NCI-H510A treated with DMSO at 0.1 percent for 48 hours (cell line): ENCODE measurements at places on chromosomes 2 and 18.
A peak's percentile ranks its signal among the peaks of the same experiment; 100 is the strongest.

DNA sequence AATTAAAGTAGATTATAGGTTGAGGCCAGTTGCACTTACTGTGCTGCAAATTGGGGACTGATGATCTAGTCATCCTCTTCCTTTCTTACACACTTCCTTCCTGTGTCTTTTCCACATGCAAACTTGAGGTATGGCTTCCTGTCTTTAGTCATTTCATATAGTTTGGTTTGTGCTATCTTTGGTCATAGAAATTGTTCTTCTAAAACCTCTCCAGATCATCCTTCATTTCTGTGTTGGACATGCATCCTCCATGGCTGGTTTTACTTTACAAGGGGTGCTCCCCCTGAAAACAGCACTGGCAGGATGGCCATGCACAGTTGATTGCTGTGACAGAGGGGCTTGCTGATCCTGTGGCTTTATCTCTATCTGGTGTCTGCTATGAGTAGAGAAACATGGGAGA, 36.5 kb downstream of the MGAT5 start:
- no peak for DNase-seq

GRCh38 chr2:215727507-215728503, 285.5 kb downstream of the MREG start:
- DNase-seq, result no peak

- no peak for DNase-seq
These were observed 78.3 kb downstream of the RNF144A start for GRCh38 chr2:6995391-6996097.

DNA sequence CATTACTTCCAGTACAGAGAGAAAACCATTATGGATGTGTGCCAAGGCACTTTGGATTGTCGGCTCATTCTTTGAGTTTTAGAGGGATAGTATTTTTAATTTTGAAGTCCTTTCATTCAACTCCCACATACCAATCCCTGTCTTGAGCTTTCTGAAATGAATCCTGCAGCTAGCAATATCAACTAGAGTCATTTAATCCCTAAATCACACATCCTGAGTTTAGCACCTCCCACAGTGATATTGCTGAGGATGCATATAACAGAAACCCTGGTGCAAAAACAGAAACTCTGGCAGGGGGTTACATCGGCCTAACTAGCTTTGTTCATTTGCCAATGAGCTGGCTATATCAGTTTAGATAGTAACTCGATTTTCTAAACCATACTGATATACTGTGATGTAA, 427.3 kb downstream of the LRP1B start:
- no peak for DNase-seq

DNA sequence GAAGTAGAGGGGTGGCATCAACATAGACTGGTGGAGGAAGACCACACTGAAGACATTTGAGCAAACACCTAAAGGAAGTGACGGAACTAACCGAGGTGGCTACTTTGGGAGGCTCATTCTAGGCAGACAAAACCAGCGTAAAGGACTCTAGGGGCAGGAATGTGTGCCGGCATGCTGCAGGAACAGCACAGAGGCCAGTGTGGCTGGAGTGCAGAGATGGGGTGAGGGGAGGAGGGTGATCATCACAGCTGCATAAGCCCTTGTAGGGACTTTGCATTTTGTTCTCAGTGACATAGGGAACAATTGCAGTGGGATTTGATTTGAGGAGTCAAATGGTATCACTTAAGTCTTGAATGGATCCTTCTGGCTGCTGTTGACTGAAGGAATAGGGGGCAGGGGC, 253.5 kb downstream of the NCKAP5 start:
- no peak for DNase-seq

DNA sequence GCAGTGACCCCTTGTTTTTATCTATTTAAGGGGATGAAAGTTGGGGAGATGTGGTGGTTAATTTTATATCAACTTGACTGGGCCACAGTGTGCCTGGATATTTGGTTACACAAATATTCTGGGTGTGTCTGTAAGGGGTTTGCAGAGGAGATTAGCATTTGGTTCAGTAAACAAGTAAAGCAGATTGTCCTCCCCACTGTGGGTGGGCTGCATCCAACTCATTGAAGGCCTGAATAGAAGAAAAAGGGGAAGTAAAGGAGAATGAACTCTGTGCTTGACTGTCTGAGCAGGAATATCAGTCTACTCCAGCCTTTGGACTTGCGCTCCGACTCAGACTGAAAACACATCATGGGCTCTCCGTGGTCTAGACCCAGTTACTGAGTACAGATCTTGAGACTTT, 80.9 kb downstream of the GCA start:
- no peak for DNase-seq

- DNase-seq, result no peak
These were observed 253.4 kb downstream of the GBX2 start for GRCh38 chr2:235914756-235915155.

DNA sequence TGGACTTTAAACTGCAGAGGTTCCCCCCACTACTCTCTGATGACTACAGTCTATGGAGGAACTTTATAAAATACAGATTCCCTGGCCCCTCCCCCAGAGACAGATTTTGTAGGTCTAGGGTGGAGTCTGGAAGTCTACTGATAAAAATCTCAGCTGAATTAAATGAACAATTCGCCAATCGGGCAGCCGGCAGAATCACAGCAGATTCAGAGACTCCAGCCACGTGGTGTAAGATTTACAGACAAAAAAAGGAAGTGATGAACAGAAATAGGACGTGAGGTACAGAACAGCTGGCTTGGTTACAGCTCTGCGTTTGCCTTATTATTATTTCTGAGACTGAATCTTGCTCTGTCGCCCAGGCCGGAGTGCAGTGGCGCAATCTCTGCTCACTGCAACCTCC, 21.4 kb upstream of the MTA3 start:
- DNase-seq, result no peak

- DNase-seq, result no peak
These were observed 496.8 kb upstream of the RAB6C start for GRCh38 chr2:129482626-129483025.

DNA sequence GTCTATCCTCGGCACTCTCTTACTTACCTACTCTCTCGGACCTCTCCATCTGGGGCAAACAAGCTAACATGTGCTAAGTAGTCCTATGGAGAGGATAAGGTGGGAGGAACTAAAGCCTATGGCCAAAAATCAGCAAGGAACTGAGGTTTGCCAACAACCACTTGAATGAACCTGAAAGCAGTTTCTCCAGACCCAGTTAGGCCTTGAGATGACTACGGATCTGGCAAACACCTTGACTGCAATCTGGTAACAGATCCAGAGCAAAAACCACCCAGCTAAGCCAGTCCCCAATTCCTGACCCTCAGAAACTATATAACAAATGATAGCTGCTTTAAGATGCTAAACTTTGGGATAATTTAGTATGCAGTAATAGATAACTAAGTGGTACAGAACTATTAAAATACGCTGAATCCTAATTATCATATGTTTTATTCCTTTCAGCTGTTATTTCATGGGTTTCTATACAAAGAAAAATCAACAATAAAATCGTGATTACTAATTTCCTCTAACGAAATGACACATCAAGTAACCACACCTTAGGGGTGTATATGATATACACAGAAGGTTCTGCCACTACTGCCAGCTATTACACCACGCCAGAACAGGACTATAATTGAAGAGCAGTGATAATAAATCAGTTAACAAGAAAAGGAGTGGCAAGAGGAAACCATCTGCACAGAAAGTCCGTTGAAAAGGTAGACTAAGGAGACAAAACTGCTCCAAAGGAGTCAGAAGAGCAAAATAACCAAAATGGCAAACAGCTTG, 3.2 kb downstream of the FARSB start:
- no peak for DNase-seq

- DNase-seq, result no peak
These were observed 43.1 kb downstream of the HPCAL1 start for GRCh38 chr2:10345813-10346212.

DNA sequence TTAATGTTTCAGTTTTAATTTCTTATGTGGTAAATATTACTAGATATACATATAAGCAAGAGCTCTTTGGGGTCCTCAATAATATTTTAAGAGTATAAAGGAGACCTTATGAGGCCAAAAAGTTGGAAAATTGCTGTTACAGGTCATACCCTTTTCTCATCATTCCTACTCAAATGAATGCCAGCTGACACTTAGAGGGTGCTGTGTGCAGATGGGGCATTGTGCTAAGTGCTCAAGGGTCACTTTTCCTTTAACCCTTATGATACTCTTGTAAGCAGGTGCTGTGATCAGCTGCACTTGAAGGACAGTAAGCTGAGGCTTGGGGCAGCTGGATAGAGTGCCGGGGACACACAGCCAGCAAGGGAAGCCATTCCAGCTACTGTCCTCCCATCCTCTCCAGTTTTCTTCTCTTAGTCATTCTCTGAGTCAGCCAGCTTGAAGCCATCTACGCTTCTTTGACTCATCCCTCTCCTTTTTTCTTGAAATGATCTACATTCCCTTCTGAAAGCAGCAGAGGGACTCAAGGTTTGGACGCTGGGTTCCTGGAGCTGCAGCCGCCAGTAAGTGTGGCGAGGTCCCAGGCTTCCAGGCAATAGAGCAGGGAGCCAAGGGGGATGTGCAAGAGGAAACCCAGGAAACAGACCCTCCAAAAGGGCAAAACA, 42.0 kb upstream of the CREB1 start:
- peak; percentile 27 for DNase-seq

GRCh38 chr2:11103984-11104793, 51.1 kb upstream of the SLC66A3 start:
- DNase-seq, result no peak

- DNase-seq, result no peak
These were observed 161.1 kb upstream of the PKDCC start for GRCh38 chr2:41886757-41887156.

DNA sequence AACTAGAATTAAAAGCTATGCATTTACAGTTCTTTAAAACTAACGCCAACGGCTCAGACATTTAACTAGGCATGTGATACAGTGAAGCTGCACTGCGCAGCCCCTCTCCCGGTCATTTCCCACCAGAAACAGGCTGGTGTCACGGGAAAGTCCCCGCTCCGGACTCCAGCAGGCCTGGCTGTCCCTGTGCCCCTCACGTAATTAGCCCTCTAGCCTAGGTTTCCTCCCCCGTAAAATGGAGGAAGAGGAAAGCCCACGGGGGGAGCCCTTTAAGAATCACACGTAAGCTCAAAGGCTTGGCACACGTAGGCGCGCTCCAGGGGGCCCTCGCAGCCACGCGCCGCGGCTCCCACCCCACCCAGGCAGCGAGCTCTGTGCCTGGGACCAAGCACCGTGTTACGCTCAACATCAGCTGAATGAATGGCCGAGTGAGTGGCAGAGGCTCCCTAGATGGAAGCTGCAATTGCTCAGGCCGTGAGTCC, 48.0 kb downstream of the KCNIP3 start:
- DNase-seq, result no peak

DNA sequence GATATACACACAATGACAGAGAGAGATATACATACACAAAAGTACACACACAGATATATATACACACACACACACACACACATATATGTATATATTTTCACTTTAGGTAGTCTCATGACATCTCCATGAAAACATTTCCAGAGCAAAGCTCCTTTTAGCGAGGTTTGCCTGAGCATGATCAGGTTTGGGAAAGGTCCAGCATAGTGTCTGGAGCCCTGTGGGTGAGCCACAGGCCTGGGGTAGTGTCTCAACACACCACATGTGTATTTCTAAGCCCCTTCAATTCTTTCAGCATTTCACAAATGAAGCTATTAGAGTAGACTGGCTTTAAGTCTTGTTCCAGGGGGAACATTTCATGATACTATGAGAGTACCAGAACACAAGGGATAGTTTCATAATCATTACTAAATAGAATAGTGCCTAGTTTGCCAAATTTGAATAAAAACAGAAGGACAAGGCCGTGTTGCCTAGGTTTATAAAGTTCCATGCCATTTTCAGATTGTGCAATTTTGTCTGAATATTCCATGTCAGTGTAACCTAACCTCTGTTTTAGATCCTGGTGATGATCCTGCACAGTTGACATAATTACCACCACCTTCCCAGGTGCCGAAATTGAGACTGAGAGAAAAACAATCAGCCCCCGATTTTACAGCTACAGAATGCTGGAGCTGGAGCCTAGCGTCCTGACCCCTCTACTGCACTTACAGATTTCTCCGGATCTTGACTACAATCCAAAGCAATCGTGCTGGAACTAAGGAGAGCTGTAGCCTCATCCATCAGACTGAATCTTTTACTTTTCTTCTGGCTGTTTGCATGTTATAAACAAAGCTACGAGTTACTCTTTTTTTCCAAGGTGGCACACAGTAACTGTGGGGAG, 332.7 kb downstream of the CYRIA start:
- no peak for DNase-seq

DNA sequence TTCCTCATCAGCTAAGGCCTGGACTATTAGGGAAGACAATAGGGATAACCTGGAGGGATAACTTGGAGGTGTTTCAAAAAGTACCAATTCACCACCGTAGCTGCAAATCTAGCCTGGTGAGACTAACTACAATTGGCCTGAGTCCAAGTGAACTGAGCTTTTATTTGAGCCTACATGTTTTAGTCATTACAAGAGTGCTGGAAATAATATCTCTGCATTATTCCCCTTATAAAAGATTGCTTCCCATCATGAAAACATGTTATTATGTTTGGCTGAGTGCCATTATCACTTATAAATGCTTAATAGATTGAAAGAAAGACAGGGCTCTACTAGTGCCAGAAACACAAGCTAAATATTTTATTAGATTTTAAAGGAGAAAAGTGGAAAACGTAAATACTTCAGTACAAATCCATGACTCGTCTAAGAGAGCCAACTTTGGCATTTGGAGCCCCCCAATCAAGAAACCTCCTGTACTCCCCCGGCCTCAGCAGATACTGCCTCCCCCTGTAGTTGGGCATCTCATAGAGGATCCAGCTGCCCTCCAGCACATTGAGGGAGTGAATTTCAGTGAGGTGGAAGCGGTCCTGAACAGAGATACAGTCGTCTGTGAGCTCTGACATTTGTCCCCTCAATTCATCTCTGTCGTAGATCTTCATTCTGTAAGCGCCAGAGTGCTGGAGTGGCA, 3.6 kb downstream of the CRYGB start:
- peak; percentile 43 for DNase-seq

DNA sequence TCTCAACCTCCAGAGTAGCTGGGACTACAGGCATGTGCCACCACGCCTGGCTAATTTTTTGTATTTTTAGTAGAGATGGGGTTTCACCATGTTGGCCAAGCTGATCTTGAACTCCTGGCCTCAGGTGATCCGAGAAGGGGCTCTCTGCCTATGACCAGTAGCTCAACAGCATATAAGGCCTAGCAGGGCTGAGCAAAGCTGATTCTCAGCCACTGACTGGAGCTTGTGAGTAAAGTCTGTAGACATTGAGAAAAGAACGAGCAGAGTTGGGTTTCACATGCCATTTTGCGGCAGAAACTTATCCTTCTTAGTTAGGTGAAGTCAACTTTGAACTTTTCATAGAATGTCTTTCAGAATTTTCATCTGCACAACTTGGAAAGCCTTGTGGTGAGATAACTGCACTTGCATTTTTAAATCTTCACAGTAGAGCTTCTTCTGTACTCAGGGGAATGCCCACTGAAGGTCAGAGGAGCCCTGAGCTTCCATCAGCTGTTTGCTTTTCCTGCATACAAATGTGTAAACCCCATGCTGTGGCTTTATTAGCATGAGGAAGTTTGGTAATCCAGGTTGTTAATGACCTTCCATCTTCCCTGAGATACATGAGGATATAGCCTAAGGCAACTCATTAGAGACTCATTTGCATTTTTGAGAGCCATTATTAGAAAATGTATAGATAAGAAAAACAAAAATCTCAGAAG, 602.4 kb downstream of the METTL4 start:
- DNase-seq, result no peak

- DNase-seq, result no peak
These were observed 54.8 kb downstream of the ADI1 start for GRCh38 chr2:3464401-3465005.

- peak; percentile 39 for DNase-seq
These were observed 879.6 kb downstream of the SUCLG1 start for GRCh38 chr2:83579507-83579906.
